ENCODE measurements at places on chromosomes 4 and X.

GRCh38 chrX:153491351-153491914 is 3.3 kb upstream of the BGN start:
- DNase-seq = no peak

DNA sequence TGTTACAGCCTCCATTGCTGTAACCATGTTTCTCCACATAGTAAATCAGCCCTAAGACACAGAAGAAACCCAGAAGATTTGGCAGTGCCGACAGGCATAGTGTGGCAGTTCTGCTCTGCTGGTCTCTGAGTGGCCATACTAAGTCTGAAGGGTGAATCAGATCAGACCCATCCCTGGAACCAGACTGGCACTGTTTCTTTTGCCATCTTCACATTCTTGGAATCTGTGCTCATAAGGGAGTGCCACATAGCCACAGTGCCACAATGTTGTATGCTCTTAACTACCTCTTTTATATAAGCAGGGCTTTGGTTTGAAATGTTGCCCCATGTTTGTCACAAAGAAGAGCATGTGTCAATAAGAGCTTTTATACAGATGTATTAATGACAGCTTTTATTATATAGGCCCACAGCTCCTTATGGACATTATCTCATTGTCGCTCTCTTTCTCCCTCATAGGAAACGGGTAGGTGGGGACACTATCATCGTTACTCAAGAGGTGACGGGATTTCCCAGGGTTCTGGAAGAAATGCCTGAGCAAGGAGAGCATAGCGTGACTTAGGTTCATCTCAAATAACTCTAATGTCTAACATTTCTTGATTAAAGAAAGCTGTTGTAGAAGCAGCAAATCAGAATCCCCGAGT is 128.2 kb downstream of the CBR4 start:
- DNase-seq = no peak

GRCh38 chr4:104408878-104409277 is 85.8 kb downstream of the CXXC4 start:
- no peak for DNase-seq

DNA sequence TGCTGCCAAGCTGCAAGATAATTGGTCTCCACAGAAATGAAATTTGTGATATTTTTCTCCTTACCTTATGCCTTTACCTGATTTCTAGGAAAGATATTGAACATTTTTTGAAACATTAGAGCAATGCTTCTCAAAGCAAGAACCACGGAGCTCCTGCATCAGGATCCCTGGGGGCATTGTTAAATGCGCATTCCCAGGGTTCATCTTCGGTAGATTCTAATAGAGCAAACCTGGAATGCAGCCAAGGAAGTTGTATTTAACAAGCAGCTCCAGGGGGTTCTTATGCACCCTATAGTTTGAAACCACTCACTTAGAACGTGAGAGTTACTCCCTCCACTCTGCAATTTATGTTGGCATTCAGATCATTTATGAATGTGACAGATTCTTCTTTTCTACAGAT is 126.2 kb downstream of the SLC39A8 start:
- no peak for DNase-seq

GRCh38 chr4:94160774-94161173 is 46.9 kb upstream of the SMARCAD1 start:
- DNase-seq = no peak

- DNase-seq = no peak
These were observed 62.5 kb downstream of the SPIN3 start for GRCh38 chrX:56932653-56933339.

DNA sequence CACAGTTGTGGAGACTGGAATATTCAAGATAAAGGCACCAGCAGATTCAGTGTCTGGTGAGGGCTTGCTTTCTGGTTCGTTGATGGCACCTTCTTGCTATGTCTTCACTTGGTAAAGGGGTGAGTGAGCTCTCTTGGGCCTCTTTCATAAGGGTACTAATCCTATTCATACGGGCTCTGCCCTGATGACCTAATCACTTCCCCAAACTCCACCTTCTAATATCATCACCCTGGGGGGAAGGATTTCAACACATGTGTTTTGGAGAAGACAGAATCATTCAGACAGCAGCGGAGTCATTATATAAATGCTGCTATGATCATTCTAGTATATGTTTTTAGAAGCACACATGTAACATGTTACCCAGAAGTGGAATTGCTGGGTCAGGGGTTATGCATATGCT is 295.3 kb upstream of the CTSO start:
- DNase-seq = no peak

GRCh38 chrX:79708581-79708980 is 306.0 kb upstream of the TBX22 start:
- DNase-seq = no peak

- no peak for DNase-seq
These were observed 664.8 kb downstream of the GRID2 start for GRCh38 chr4:92968556-92968955.

- no peak for DNase-seq
These were observed 49.3 kb downstream of the SLC10A7 start for GRCh38 chr4:146472404-146472803.

DNA sequence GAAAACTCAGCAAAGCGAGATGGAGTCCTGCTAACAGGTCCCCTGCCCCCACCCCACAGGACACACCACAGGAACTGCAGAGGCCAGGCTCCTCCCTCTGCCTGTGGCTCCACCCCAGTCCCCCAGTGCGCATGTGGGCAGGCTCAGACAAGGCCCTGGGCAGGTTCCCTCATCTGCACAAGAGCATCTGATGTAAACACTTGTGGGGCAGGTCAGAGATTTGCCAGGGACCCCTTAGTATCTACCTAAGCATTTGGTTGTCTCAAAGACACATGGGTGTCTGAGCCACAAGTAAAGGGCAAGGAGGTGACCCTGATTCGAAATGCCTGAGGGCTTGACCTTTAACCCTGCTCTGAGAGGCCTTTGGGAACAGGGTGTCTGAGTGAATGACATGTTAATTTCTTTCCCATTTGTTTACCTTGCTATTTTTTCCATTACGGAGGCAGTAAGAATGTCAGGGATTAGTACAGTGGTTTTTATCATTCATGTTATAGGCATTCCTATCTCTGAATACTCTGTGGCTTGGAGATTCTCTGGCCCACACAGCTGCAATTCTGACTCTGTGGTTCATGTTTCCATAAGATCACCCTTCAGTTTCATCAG is 85.3 kb downstream of the ZNF518B start:
- no peak for DNase-seq

DNA sequence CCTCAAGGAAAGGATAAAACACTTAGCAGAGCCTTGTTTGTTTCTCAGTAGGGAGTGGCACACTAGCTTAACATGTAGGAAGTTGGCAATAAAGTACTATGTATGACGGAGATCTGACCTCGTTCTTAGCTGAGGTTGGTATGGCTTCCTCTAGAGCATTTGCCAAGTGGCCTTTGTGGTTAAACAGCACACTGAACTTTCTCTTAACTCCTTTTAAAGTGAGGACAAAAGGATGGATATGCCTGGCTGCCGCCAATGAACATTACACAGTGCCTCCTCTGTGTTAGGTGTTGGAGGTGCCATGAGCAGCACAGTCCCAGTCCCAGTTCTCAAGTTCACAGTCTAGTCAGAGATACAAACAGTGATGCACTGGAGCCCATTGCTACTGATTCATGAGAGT is 54.4 kb downstream of the VGLL1 start:
- no peak for DNase-seq

- no peak for DNase-seq
These were observed 208.8 kb downstream of the TMA16 start for GRCh38 chr4:163703251-163703650.

DNA sequence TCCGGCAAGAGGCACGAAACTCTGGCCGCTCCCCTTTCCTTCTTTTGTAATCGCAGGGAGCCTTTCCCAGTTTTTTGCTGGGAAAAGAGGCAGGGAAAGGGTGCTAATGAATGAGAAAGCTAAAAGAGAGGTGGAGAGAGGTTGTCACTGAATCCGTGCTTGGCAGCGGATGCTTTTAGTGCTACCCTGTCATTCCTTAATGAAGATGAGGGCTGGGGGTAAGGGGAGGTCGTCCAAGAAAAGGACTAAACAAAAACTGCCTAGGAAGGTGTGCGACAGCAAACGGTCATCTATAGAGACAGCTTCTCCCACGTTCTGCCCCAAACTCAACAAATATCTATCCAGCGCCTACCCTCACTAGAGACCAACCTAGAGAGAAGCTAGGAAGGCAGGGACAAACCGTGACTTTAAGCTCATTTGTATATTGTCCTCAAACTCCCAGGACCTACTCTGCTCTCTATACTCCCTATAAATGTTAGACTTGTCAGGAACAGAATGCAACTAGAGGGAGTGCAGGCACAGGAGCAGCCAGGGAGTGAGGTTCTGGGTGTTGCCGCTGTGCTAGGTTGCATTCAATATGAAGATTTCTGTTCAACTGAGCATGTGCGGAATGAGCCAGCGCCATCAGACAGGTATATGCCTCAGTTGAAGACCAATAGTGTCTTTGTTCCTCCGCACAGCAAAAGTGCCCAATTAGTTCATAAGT is 777 bp upstream of the CASK start:
- DNase-seq = no peak

GRCh38 chrX:68719904-68720614 is 72.6 kb downstream of the STARD8 start:
- no peak for DNase-seq

- DNase-seq = no peak
These were observed 136.8 kb downstream of the ADAM29 start for GRCh38 chr4:175054980-175055379.

GRCh38 chr4:188993871-188994270 is 854.6 kb downstream of the TRIML1 start:
- no peak for DNase-seq

DNA sequence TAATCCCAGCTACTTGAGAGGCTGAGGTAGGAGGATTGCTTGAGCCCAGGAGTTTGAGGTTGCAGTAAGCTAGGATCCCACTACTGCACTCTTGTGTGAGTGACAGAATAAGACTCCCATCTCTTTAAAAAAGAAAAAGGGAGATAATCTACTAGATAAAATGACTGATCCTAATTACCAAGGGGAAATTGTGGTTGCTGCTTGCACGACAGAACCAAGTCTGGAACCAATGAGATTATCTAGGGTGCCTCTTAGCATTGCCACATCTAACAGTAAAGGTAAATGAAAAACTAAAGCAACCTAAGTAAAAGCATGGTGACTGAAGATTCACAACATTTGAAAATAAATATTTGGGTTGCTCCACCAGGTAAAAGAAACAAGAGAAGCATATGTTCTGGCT is 185.1 kb downstream of the PDHA2 start:
- DNase-seq = no peak

All from renal cortex interstitium (tissue), 15 donors.